ENCODE measurements at places on chromosomes 1 and 21.

DNA sequence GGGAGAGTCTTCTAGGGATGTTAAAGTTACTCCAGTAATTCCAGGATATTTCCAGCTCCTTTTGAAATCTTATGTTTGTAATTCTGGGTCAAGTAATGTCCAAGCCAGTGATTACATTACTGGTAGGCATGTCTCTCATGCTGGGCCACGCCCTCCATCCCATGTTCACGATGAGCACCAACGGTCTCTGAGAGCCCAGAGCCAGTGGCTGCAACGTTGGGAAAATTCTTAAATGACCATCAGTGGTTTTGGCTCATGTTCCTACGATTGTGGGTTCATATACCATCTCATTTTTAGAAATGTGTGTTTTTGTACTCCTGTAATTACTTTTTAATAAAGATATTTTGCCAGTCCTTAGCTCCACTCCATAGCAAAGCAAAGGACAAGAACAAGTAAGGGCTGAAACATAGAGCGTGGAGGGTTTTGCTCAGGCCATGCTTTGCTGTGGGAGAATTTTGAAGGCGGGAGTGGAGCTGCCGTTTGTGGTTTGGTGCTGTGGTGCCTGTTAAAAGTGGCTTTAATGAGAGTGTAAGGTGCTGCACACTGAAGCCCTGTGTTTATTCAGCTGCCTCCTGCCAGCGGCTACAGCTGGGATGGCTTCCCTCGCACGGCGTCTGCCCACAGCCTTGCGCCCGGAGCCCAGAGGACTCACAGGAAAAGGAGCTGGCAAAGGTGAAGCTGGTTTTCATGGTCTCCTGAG is 28.9 kb downstream of the VANGL1 start:
- H3K36me3 ChIP-seq: peaks cover 10% of the 10 kb centered on the region
- no peak overlapping the region for H3K4me3 ChIP-seq
- H3K27ac ChIP-seq: no peak overlapping the region
- no peak for DNase-seq
- peaks cover 8% of the 10 kb centered on the region for H3K4me1 ChIP-seq
- H3K27me3 ChIP-seq: peaks cover 2% of the 10 kb centered on the region

DNA sequence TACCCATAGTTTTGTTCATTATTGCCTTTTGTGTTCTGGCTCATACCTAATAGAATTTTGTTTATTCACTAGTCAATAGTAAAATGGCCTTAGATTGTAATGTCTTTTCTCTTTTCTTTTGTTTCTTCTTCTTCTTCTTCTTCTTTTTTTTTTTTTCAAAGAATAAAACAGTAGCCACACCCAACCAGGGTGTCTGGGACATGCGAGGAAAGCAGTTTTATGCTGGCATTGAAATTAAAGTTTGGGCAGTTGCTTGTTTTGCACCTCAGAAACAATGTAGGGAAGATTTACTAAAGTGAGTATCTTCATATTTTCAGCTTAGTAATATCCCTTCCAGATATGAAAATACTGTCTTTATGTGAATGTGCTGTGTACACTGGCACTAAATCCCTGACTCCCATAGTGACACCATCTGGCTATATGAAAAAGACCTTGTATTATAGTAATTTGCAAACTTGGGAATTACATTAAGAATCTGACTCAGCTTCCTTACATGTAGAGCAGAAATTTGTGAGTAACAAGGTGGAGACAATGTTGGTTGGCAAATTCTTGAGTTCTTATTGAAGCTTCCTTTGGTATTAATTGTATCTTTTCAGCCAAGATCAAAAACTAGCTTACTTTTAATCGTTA is 24.6 kb downstream of the AGO4 start:
- H3K4me1 ChIP-seq: no peaks in the 10 kb centered on the region
- no peak overlapping the region for H3K27ac ChIP-seq
- H3K36me3 ChIP-seq: peaks cover 5% of the 10 kb centered on the region
- H3K4me3 ChIP-seq: no peak overlapping the region
- DNase-seq: no peak

GRCh38 chr21:27567381-27567780 is 600.5 kb upstream of the ADAMTS5 start:
- no peak overlapping the region for H3K27ac ChIP-seq
- H3K4me3 ChIP-seq: no peak overlapping the region
- no peaks in the 10 kb centered on the region for H3K27me3 ChIP-seq
- H3K36me3 ChIP-seq: no peaks in the 10 kb centered on the region
- DNase-seq: no peak

GRCh38 chr1:95084317-95085176 is 11.8 kb upstream of the ALG14 start:
- peaks cover 5% of the 10 kb centered on the region for H3K4me1 ChIP-seq
- H3K36me3 ChIP-seq: no peaks in the 10 kb centered on the region
- no peak overlapping the region for H3K27ac ChIP-seq
- DNase-seq: no peak

GRCh38 chr1:219792337-219793021 is 135.9 kb downstream of the SLC30A10 start:
- DNase-seq: no peak
- H3K4me1 ChIP-seq: no peaks in the 10 kb centered on the region
- no peaks in the 10 kb centered on the region for H3K27me3 ChIP-seq
- H3K4me3 ChIP-seq: no peak overlapping the region
- no peaks in the 10 kb centered on the region for H3K36me3 ChIP-seq
- no peak overlapping the region for H3K27ac ChIP-seq
